Kidney (tissue), 22 donors: ENCODE measurements at places on chromosomes 2 and 18. TPM values are rescaled to one million over a fixed set of nuclear protein-coding genes. Genes with fewer than 3 reads are reported as not detected.

DNA sequence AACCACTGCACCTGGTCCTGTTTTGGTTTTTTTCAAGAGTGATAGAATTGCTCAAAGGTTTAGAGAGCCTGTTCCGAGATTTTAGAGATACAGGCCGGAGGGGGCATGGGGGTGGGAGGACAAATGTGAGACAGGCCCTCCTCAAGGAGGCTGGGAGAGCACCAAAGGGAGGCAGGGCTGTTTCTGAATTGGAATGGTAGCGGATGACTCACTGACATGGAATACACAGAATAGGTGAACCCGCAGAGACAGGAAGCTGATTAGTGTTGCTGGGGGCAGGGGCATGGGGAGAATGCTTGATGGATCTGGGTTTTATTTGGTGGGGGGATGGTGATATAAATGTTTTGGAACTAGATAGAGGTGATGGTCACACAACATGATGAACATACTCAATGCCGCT, 111.0 kb upstream of the MGAT5 start:
- DNase-seq, result no peak

The RIF1 gene
- 2.4 TPM for polyA plus RNA-seq

DNA sequence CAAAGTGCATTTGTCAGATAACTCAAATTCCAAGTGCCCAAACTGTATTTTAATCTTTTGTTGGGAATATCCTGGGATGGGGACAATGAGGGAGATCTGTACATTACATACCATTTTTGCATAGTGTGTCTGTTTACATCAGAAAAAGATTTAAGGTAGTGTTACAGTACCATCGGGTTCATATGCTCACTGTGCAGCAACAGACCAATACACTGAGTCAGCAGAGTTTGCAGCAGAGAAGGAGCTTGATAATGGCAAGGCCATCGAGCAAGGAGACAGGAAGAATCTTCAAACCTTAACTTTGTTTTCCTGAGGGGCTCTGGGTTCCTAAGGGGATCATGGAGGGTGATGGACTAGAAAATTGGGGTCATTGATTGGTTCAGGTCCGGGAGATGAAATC, 399.7 kb downstream of the PARD3B start:
- DNase-seq, result no peak

- DNase-seq, result no peak
Measured at GRCh38 chr18:62131301-62131909, 55.5 kb downstream of the PIGN start.

The TMEM247 gene
- polyA plus RNA-seq, result not detected

DNA sequence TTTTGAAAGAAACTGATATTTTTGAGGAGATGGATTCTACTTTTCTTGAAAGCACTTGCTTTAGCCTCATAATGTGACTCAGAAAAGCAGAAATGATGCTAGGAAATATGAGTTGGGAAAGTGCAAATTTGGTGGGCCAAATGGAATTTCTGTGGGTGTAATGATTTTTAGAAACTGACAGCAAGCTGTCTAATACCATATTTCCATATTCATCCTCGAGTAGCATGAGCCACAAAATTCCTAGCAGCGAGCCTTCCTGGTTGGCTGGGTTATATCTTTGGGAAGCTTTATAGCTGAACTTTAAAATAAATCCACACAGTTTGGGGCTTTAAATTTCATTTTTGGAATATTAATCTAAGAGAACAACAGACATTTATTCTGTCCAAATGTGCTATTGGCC, 190.0 kb downstream of the DSC3 start:
- DNase-seq, result no peak

DNA sequence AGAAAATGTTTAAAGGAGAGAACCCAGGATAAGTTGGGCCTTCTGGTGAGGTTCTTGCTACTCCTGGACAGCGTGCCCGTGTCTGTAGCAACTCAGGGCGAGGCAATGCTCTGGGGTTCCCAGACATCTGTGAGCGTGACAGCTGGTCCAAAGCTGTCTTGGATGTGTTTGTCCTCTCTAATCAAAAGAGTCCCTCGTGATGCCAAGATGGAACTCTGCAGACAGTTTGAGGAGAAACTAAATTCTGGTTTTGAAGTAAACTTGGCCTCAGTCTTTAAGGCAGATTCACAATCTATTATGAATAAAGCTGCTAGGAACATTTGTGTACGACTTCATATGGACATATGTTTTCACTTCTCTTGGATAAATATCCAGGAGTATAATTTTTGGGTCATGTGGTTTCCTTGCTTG, 47.3 kb downstream of the TMEM17 start:
- DNase-seq, result peak; percentile 20

GRCh38 chr18:75016025-75016717, 192.8 kb downstream of the PTGR3 start:
- no peak for DNase-seq

GRCh38 chr2:48572816-48573215, 42.9 kb downstream of the STON1 start:
- DNase-seq, result no peak

The MYO1B gene
- 24.5 TPM for polyA plus RNA-seq

The KRTCAP3 gene
- polyA plus RNA-seq, result 17.2 TPM
